ENCODE measurements at places on chromosomes 3 and 15.
A peak's percentile ranks its signal among the peaks of the same experiment; 100 is the strongest.

DNA sequence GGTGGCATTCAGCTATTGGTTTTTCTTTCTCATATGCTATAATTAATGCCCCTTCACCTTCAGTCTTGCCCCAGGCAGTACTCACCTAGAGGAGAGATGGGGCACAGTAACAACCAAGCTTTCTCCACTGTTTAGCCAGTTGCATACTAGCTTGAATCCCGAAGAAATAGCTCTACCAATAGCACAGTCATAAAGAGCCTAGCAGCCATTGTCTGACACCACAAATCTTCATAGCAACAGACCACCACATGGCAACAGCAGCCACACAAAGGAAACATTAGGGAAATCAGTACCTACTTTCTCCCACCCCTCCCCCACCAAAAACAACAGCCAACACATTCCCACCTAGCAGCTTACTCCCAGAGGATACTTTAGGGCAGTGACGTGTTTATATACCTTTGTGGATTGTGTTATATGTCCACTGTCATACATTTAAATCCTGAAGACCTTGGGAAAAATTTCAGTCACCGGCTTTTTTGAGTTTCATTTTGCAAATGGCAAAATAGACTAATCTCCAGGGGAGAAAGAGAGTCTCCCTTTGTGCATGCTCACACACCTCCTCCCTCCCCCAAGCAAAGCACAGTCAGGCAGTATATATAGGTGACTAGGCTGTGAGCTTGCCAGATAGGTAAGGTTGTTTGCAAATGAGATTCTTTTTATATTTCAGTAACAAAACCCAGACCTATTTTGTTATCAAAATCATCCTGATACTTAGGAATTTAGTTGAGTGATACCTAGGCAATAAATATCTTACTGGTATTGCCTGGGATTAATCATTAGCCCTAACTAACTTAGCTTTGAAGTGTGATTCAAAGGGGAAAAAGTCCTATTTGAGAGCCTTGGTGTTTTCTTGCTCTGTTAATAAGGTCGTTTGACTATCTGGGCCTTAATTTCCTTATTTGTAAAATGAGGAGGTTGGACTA, 140.6 kb downstream of the RBPMS2 start:
- DNase-seq, result peak; percentile 25

DNA sequence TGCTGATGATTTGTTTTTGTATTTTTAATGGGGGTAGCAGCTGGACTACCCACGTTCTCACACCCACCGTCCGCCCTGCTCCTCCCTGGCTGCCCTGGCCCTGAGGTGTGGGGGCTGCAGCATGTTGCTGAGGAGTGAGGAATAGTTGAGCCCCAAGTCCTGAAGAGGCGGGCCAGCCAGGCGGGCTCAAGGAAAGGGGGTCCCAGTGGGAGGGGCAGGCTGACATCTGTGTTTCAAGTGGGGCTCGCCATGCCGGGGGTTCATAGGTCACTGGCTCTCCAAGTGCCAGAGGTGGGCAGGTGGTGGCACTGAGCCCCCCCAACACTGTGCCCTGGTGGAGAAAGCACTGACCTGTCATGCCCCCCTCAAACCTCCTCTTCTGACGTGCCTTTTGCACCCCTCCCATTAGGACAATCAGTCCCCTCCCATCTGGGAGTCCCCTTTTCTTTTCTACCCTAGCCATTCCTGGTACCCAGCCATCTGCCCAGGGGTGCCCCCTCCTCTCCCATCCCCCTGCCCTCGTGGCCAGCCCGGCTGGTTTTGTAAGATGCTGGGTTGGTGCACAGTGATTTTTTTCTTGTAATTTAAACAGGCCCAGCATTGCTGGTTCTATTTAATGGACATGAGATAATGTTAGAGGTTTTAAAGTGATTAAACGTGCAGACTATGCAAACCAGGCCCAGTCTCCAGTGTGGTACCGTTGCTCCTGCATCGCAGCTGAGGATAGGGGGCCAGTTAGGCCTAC, 1.4 kb upstream of the FES start:
- no peak for DNase-seq

GRCh38 chr3:124834723-124835718, 52.1 kb downstream of the ITGB5 start:
- DNase-seq, result peak; percentile 76

- peak; percentile 71 for DNase-seq
These were observed 29.3 kb upstream of the SACM1L start for GRCh38 chr3:45659661-45660566.

DNA sequence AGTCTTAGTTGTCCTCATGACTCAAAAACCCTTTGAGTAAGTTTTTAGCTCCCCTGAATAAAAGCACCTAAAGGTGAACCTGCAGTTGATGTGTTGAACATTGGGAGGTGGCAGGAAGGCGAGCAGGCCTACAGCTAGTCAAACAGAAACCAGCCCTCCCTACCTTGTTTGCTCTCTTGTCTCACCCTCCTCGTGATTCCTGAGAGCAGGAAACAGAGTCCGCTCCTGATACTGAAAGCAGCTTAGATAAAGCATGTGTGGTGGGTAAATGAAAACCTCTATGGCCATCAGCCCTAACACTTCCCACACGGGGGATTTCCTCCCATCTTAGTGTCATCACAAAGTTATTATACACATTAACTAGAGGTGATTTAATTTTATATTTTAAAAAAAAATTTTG, 21.8 kb upstream of the CLDN18 start:
- no peak for DNase-seq

DNA sequence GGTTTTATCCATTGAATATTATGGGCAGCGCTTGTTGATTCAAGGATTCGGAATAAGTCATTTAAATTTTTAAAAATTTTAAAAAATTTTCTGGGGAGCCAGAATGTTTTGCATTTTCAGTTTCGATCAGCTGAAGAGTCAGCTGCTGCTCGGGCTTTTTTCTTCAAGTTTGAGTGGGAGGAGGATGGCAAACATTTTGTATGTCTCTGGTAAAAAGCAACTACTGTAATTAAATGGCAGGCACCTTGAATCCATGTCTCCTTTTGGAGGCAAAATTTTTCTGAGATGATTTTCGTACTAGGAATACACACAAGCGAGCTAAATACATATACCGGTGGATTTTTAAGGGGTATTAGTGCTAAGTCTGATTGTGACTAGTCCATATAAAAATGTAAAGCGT, 612 bp downstream of the C3orf38 start:
- DNase-seq, result no peak

- DNase-seq, result no peak
These were observed 87.7 kb upstream of the LIMD1 start for GRCh38 chr3:45506751-45507391.

DNA sequence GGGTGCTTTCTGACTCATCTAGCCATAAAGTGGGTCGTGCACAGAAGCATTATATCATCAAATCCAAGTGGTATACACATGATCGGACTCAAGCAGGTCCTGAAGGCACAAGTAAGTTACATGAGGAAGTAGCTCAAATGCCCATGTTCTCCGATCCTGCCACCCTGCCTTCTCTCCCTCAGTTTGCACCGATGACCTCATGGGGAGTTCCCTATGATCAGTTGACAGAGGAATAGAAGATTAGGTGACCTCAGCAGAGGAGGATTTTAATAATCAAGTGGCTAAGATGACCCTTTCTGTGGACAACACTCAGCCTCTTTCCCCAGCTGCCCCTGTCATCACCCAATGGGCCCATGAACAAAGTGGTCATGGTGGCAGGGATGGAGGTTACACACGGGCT, 149.5 kb downstream of the TBC1D5 start:
- DNase-seq, result no peak

DNA sequence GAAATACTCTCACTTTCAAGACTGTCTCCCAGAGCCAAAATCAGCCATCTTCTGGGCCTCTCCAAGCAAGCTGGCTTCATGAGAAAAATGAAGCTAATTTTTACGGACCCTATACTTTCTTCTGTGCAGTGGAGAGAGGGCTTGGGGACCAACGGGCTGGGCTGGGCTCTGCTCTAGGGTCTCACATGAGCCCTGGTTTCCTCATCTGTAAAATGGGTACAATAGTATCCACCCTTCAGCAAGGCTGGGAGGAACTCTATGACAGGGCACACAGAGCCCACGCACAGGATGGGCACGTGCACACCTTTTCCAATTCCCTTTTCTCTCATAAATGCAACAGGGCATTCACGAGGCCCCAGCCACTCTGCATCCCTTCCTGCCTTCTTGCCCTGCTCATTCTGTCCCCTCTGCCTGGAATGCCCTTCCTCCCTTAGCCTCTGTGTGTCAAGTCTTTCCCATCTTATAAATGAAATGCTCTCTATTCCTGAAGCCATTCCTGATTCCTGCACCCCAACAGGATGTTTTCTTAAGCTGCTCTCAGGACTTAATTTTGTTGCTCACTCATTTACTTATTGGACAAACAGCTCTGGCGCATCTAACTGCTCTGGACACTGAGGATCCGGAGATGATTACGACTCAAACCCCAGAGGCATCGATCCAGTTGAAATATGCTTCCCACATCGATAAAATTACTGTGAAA, 32.9 kb upstream of the SEC13 start:
- no peak for DNase-seq

DNA sequence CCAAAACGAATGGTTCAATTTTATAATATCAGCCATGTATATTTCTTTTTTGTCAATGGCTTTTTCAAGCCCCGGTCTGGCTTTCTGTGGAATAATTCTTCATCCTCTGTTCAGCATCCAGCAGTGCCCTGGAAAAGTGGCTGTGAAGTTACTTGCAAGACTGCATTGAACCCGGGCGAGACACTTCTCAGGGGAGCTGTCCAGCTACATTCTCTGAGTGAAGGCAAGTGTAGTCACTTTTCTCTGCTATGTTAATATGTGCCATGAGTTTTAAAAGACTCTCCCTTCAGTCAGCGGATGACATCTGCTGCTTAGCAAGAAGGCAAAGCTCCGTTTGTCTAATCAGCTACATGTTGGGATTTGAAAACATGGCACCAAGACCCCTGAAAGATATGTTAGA, 81.3 kb upstream of the RGMA start:
- DNase-seq, result no peak

DNA sequence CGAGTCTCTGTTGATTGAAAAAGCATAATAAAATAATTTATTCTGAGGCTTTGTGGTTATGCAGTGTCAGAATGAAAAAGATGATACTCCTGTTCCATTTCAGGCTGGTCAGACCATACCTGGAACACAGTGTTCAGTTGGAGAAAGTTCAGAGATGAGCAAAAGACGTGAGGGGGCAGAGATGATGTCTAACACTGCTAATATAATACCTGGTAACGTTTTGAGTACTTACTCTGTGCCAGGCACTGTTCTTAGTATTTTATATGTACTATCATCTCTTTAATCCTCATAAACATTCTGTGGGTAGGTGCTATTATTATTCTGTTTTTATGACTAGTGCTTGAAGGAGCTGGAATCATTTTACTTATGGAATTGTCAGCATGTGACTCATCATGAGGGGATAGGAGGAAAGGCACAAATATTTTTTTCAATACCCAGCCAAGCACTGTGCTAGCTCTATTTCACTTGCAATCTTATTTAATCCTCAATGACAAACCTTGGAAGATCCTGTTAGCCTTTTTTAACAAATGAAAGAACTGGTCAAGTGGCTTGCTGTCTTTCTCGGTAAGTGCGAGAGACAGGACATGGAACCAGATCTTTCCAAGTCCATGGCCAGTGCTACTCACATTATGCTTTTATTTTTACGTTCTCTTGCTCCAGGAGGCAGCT, 31.8 kb downstream of the IQGAP1 start:
- peak; percentile 90 for DNase-seq

DNA sequence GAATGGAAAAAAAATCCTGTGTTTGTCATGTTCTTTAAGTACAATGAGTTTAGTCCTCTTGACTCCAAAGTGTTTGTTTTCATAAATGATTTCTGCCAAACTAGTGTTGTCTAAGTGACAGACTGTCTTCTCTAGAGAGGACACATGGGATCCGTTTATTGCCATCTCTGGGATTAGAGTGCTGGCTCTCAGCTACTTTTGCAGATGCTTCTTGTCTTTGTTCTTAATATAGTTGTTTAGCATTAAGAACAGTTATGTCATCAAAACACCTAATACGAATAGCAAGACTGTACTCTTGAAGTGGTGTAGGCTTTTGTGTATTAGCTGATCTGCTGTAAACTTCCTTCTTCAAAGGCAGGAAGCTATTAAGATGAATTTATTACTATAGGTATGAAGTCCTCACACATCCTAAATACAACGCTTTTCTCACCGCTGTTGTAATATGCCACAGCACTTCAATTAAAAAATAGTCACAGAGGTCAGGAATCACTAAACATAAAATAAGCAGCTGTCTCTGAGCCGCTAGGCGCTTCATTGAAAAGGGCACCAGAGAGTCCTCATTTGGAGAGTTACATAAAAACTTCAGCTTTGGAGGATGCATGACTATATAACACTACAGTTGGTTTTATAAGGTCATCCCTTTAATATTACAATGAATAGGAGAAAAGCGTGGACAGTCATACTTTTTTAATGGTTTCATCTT, 128.3 kb upstream of the ZNF385D start:
- DNase-seq, result no peak

- DNase-seq, result no peak
These were observed 30.9 kb downstream of the PIAS1 start for GRCh38 chr15:68085052-68085451.

- no peak for DNase-seq
These were observed 26.3 kb downstream of the MRAS start for GRCh38 chr3:138374573-138375134.

DNA sequence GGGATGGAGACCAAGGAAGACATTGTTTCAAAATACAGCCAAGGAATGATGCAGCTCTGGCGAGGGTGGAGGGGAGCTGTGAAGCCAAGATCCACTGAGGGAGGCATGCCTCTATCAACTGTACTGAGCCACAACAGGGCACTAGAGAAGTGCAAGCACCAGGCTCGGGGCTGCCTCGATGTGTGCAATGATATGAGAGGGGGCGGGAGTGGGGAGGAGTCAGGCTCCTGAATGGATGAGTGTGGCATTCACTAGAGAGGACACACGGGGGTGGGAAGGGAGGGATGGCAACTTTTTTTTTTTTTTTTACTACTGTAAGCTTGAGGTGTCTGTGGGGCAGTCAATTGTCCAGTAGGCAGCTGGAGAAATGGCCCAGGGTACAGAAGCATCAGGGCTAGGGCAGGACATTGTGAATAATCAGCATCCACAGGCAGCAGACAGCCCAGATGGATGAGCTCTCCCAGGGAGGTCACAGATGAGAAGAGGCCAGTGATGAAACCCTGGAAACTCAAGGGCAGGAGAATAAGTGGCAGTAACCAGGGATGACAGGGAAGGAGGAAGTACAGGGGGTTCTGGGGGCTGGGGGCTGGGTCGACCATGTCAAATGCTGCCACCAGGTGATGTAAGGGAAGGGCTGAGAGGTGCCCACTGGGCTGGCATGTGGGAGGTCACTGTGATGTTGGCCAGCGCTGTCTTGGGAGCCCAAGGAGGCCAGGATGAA, 5.9 kb downstream of the STOML1 start:
- no peak for DNase-seq

- DNase-seq, result no peak
These were observed 502.2 kb downstream of the PDCD6IP start for GRCh38 chr3:34300621-34301020.

DNA sequence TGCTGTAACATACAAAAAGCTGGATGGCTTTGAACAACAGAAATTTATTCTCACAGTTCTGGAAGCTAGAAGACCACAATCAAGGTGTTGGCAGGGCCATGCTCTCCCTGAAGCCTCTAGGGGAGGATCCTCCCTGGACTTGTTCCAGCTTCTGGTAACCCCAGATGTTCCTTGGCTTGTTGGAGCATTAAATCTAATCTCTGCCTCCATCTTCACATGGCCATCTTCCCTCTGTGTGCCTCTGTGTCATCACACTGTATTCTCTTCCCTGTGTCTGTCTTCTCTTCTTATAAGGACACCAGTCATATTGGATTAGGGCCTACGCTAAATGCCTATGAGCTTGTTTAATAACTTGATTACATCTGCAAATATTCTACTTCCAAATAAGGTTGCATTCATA, 109.5 kb downstream of the STAG1 start:
- no peak for DNase-seq

GRCh38 chr3:15926871-15927270, 129.1 kb upstream of the ANKRD28 start:
- no peak for DNase-seq
